ENCODE measurements at places on chromosomes 1 and 21. TPM values are rescaled to one million over a fixed set of nuclear protein-coding genes. Genes with fewer than 3 reads are reported as not detected.

TADA1 gene
- not detected for polyA plus RNA-seq

GRCh38 chr1:95551201-95551600 lies 317.2 kb downstream of the RWDD3 start:
- no peak for DNase-seq

DNA sequence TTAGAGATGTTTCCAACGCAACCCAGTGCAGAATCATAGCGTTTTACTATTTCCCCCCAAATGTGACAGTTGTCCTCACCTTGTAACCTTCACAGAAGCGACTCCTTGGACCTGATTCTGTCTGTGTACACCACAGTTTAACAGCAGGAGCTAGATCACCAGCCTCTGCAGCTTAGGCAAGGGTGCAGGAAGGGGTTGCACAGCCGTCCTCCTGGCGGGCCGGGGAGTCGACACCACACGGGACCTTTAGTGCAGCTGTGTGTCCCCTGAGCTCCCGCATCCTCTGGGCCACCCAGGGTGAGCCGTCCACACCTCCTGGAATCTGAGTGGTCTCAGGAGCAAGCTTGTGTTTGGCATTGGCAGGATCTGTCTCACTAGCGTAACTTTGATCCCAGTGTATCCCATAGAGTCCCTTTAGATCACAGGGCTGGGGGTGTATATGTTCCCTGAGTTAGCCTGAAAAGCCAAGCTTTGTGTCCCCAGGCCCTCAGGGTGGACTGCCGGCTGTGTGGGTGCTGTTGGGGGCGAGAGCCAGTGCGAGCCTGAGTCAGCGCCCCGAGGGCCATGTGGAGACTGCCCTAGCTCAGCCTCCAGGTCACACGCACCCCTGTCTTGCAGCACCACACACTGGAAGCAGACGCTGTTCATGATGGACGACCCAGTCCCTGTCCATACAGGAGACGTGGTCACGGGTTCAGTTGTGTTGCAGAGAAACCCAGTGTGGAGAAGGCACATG lies 27.5 kb downstream of the PRMT2 start:
- DNase-seq = no peak

DNA sequence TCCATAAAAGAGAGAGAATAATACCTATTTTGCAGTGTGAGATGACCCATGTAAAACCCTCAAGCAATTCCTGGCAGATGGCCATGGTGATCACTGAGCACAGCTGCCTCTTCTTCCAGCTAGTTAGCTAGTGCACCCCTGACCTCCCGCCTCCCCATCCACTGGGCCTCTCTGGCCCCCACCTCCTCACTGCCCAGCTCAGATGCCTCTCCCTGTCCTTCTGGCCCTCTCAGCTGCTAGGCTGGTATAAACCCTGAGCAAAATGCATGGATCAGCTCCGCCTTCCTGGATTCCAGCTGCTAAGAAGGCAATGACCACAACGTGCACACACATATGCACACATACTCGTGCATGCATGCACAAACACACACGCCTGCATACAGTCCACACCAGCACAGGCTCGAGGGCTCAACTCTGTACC lies 117.2 kb downstream of the DMRTB1 start:
- DNase-seq = no peak

DNA sequence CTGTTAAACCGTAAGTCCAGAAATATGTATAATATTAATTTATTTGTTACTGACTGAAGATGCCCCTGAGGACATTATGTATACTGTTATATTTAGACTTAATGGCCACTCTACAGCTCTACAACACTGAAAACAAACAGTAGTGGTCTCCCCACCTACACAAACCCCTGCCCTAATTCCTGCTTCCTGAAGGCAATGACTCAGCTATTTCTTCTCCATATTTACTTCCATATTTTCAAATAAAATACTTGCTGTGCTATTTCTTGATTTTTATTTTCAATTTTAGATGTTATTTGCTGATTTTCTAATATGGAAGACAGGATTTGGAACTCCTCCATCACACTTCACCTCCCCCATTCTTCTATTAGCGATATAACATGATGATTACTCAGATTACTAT lies 97.6 kb downstream of the PCNX2 start:
- DNase-seq = no peak

PSMG1 gene
- polyA plus RNA-seq = 33.2 TPM

NR5A2 gene
- polyA plus RNA-seq = 2.5 TPM

SPOCD1 gene
- 0.14 TPM for polyA plus RNA-seq

DNA sequence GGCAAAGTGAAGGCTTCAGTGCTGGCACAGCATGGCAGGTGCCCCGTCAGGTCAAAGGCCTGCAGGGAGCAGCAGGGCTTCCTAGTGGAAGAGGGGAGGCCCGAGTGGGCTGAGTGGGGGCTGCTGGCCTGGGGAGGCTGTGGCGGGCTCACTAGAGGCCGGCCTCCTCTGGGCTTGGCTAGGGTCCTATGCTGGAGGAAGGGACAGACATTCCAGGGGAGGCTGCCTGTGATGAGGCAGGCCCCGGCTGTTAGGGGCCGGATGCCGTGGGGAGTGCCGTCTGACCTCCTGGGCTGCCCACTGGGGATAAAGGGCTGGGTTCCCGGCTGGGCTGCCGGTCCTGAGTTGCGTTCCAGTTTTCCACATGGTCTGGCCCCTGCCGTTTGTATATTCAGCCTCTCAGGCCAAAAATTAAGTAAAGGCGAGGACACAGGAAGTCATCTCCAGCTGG lies 21.1 kb downstream of the PRXL2B start:
- DNase-seq = peak; percentile 81

- DNase-seq = no peak
Measured at GRCh38 chr1:175981128-175981527, 226.0 kb downstream of the COP1 start.

DNA sequence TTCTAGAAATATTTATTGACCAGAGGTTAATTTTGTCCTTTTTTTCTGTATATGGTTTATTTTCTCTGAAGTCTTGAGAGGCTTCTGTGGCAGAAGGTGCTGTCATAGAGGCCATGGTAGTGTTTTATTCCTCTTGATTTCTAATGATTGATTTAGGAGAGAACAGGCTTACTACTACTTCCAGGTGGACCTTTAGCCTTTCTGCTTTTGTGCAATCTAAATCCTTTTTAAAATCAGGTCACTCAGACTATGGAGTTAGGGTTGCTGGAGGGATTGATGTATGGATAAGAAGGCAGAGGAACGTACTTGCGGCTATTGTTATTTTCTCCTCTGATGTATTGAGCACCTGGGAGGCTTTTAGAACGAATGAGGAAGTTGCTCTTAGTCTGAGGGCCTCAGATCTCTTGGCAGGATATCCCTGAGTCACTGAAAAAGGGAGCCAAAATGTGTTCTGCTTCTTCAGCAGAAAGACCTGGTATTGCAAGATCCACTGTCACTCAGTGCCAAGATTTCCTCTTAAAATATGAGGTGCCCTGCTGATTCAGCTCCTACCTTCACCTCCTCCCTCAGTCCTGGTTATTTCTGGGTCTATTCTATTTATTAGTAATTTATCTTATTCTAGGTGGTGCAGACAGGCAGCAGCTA lies 277.4 kb downstream of the ZNF648 start:
- no peak for DNase-seq

MCOLN2 gene
- polyA plus RNA-seq = 0.40 TPM

ARHGAP29 gene
- polyA plus RNA-seq = 47.5 TPM

KRTAP19-8 gene
- not detected for polyA plus RNA-seq

- no peak for DNase-seq
Measured at GRCh38 chr1:25198663-25199252, 33.5 kb downstream of the SYF2 start.

DNA sequence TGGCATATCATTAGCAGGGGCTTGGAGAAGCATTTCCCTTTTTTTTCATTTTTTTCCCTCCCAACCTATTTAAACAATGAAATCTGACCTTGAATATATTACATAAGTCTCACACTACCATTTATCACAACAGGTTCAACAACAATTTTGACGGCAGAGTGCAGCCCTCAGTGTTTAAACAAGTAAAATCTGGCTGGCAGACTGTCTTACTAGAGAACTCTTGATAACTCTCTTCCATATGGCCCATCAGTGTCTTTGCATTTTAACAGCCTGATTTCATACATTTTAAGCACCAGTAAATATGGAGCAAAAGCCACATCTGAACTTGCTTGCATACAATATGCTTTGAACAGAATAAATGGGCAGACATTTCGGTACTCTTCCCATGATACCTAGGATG lies 213.0 kb downstream of the KCTD3 start:
- DNase-seq = no peak

KLF17 gene
- not detected for polyA plus RNA-seq

TMEM240 gene
- polyA plus RNA-seq = 1.9 TPM

ANKRD35 gene
- 1.7 TPM for polyA plus RNA-seq

DNA sequence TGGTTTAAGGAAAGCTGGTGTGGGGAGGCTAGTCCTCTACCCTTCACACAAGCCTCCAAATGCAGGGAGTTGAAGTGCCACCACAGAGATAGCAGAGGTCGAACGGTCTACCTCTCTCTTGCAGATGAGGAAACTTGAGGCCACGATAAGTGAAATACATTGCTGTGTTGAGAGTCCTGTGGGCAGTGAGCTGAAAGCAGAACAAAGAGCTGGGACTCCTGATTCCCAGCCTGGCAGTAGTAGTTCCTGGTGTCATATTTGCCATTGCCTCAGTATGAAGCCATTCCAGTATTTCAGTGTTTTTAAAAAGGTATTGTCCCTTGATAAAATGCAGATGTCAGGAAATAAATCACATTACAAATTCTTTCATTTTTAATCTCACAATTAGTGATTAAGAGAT lies 28.6 kb downstream of the AK4 start:
- no peak for DNase-seq

DNA sequence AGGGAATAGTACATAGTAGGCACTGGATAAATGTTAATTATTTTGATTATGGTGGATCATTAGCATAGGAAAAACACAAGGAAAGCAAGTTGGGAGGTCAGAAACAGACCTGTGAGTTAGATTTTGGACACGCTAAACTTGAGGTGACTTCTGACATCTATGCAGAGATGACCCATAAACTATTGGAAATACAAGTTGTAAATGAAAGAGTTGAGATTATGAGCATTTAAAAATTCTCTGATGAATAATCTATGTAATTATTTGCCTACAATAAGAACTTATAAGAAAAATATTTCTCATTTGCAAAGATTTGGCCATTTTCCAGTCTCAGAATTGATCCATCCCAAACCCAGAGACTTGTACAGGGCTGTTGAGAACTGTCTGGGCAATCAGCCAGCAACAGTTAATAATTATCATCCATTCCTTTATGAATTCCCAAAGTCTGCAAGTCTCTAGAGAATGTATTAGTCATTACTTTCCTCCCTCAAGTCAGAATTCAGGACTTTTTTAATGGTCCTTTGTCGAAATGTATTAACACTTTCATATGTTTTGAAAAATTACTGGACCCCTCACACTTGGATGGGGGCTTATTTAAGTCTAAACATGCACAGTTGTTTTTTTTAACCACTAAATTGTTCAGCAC lies 19.4 kb upstream of the SLAMF6 start:
- no peak for DNase-seq

- no peak for DNase-seq
Measured at GRCh38 chr1:203178083-203178482, 2.5 kb upstream of the MYBPH start.

DNA sequence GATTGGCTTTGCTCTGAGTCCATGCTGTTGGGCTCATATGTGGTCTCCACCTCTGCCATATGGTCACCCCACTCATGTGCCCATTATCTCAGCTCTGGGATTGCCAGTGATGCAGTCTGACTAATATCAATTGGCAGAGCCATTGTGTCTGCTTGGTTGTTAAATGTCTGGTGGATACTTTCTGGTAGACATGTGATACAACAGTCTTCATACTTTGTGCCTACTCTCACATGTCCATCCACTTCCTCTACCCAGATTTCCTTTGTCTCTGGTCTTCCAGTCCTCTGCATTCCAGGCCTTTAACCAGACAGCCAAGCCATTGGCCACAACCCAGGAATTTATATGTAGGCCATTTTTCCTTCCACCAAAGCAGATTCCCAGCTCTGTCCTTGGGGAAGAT lies 30.8 kb upstream of the DIPK1A start:
- no peak for DNase-seq

Measured in muscle of arm (tissue), 14 donors.